ENCODE measurements at places on chromosomes 13 and 19. TPM values are rescaled to one million over a fixed set of nuclear protein-coding genes. Genes with fewer than 3 reads are reported as not detected.

RLN3 gene
- total RNA-seq, result not detected

KIR2DL4 gene
- total RNA-seq, result not detected

LGALS14 gene
- total RNA-seq, result not detected

CDC16 gene
- 40.1 TPM for total RNA-seq

ZNF829 gene
- total RNA-seq, result 0.45 TPM

MAG gene
- not detected for total RNA-seq

GAPDHS gene
- total RNA-seq, result not detected

PGLYRP1 gene
- not detected for total RNA-seq

ZNF541 gene
- not detected for total RNA-seq

ZNF813 gene
- total RNA-seq, result 0.11 TPM

APC2 gene
- total RNA-seq, result 0.78 TPM

SRRM5 gene
- 0.98 TPM for total RNA-seq

FAM216B gene
- not detected for total RNA-seq

PSPN gene
- total RNA-seq, result 0.69 TPM

IGFL4 gene
- 0.24 TPM for total RNA-seq

PSG1 gene
- total RNA-seq, result 0.22 TPM

CNN1 gene
- 0.35 TPM for total RNA-seq

FPR3 gene
- total RNA-seq, result not detected

ZNF530 gene
- 5.1 TPM for total RNA-seq

ZNF793 gene
- 0.16 TPM for total RNA-seq

ZNF20 gene
- total RNA-seq, result 0.11 TPM

SLC10A2 gene
- not detected for total RNA-seq

MLLT1 gene
- total RNA-seq, result 25.2 TPM

HIF3A gene
- total RNA-seq, result not detected

HRC gene
- not detected for total RNA-seq

CERS1 gene
- 7.2 TPM for total RNA-seq

DMAC2 gene
- total RNA-seq, result 109 TPM

ATXN8OS gene
- not detected for total RNA-seq

LRRC63 gene
- not detected for total RNA-seq

ZNF540 gene
- not detected for total RNA-seq

ADAMTSL5 gene
- 2.7 TPM for total RNA-seq

KDELR1 gene
- total RNA-seq, result 434 TPM

ZNF470 gene
- total RNA-seq, result 1.7 TPM

RAB11B gene
- 92.1 TPM for total RNA-seq

NAPSA gene
- 1.2 TPM for total RNA-seq

MBD3 gene
- total RNA-seq, result 50.0 TPM

ZNF471 gene
- total RNA-seq, result 0.04 TPM
